ENCODE measurements at places on chromosomes 13 and 19.

GRCh38 chr19:41263850-41264580 is at the start of gene HNRNPUL1:
HNRNPUL1 (plus strand) TSS chr19:41264372; CDS start chr19:41264504, 132 bp downstream.
- peak; percentile 100 for DNase-seq

- DNase-seq = no peak
Observed at GRCh38 chr13:26222520-26223046, 469 bp upstream of the RNF6 start.

DNA sequence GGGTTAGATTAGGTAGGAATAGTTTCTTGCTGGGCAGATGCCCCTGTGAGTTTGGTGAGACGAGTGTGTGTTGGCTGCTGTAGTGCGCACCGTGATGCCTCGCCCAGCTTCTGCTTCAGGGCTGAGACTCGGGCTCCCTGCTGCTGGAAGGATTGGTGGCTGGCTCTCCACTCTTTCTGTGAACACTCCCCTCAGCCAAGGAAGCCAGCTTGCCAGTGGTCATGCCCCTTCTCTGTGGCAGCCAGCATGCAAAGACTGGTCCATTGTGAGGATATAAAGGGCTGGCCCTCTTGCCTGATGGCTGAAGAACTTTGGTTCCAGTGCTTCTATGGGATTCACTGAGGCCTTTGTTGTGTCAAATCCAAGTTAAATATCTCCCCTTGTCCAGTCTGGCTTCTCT is 2.9 kb upstream of the HTR2A start:
- no peak for DNase-seq

DNA sequence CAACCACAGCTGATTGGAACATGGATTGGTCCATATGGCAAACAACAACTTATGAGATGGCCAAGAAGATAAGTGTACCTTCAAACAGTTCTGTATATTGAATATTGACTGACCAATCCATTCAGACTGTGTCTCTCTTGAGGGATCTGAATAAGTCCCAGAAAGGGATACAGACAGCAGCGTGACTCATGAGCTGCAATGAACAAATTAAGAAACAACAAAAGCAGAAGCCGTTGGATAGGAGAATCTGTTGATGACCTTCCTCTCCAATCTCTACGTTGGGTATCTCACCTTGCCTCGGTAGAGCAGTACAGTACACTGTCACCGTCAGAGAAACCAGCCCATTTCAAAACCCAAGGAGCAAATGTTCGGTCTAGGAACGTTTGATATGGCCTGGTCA is 21.3 kb downstream of the MBD3L2B start:
- DNase-seq = no peak

DNA sequence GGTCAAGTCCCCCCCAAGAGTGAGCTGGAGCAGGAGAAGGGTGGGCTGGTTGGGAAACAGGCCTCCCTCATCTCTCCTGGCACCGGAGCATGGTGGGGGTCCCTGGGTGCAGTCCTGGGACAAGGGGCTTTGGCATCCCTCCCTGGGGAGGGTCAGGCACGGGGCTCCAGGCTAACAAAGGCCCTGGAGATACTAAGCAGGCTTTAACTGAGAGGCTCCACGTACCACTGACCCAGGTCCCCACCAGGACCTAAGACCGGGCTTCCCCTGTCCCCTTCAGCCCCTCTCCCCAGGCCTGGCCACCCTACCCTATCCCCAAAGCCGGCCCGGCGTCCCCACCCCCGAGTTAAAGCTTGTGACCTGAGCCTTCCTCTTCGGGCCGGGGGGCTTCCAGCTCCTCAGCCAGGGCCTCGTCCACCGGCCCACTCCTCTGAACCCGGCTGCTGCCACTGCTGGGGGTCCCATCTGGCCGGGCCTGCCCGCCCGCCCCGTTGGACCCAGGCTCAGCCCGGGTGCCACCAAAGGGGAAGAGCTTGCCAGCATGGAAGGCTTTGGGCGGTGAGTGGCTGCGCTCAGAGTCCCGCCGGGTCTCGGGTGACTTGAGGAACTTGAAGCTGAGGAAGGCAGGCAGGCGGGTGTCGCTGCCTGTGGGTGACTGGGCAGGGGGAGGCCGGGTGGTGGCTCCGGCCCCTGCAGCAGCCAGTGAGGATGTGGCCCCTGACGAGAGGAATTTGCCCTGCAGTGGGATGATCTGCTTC is 10.1 kb downstream of the ANO8 start:
- no peak for DNase-seq

GRCh38 chr19:18762125-18763023 is 28.7 kb downstream of the COMP start:
- DNase-seq = no peak

GRCh38 chr13:79470666-79471065 is 10.3 kb upstream of the NDFIP2 start:
- no peak for DNase-seq

DNA sequence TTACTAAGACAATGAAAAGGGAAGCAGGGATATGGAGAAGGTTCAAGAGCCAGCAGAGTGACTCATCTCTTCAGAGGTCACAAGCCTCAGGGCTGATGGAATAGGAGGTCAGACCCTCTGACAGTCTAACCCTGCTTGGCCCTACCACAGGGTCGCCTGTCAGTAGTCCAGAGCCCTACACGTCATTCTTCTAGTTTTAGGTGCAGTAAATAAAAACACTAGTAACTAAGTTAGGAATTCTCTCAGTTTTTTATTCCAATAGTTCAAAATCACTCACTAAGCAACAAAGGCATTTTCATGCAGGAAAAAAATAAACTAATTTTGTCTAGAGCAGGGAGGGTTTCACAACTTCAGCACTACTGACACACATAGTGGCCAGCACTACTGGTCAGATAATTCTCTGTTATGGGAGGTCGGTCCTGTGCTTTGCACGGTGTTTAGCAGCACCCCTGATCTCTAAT is 27.2 kb downstream of the FOXO1 start:
- DNase-seq = no peak

DNA sequence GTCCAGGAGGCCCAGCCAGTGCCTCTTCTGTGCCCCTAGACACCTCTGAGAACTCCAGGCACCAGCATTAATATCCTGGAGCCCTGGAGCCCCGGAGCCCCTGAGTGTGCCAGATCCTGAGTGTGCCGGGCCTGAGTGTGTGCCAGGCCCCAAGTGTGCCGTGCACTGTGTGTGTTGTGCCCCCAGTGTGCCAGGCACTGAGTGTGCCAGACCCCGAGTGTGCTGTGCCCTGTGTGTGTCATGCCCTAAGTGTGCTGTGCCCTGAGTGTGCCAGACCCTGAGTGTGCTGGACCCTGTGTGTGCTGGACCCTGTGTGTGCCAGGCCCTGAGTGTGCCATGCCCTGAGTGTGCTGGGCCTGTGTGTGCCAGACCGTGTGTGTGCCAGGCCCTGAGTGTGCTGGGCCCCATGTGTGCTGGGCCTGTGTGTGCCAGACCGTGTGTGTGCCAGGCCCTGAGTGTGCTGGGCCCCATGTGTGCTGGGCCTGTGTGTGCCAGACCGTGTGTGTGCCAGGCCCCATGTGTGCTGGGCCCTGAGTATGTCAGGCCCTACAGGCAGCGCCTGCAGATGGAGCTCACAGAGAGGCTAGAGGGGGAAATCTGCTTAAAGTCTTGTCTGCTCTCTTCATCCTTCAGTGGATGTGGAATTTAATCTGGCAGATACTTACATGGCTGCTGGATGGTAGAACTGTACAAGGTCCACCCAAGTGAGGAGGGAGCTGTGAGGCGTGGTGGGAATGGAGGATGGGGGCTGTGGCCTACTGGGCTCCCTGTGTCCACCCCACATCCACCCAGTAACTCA is 53.9 kb downstream of the C13orf46 start:
- DNase-seq = no peak

GRCh38 chr13:98181111-98181815 is 4.2 kb upstream of the RNF113B start:
- no peak for DNase-seq

DNA sequence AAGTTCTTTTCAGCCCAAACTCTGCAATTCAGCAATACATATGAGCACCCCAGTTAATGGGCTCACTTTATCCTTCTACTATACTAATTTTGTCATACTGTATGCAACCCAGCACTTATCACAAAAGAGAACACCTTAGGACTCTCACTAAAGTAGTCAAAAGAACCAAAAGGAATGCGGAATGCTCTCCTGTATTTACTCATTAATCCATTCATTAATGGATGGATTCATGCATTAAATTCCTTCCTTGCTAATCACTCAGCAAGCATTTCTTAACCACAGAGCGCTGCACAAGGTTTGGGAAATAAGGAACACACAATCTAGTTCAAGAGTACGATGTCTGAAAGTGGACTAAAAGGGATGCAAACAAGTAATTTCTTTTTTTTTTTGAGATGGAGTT is 12.8 kb upstream of the DOCK9 start:
- DNase-seq = no peak

DNA sequence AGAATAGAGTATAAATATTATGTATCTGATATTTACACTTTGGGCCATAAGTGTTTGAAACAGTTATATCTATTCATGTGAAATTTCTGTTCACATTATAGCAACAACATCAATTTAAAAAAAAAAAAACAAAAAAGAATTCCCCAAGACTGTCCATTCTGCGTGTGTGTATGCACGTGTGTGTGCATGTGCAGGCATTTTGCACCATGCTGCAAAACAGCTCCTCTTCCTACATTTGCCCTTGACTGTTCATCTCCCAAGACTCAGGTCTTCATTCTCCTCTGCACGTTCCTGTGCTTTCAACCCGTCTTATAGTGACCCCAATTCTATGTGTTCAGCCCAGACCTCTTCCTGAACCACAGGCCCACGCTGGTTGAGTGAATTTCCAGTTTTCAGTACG is 149.4 kb downstream of the SHISA2 start:
- DNase-seq = no peak

GRCh38 chr13:34627509-34628208 is 314.4 kb upstream of the NBEA start:
- no peak for DNase-seq

DNA sequence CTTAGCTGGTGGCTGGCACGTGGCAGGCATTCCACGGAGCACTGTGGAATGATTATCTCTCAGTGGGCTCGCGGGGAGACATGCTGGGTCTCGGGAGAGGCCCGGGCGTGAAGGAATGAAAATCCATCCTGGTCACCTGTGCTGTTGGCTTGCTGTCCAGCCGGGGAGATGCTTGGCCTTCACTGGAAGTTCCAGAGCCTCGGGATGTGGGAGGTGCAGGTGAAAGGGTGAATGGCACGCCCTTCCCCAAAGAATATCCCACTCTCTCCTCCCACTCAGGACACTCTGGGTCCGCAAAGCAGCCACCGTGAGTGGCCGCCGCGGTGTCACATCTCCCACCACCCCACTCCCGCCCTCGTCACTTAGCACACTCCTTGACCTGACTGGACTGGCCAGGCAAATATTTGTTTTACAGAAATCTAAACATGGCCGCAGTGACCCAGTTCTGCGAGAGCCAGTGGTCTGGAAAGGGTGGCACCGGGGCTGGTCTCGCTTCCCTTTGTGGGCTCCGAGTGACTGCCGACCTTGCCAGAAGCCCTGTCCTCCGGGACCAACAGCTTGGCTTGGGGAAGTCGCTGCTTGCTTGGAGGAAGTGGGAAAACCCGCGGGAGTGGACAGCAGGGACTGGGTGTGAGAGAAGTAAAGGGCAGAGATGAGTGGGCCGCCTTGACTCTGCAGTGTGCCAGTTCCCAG is 8.0 kb downstream of the DPP9 start:
- no peak for DNase-seq

- DNase-seq = no peak
Observed at GRCh38 chr13:104871456-104871855, 1664.0 kb downstream of the EFNB2 start.

- no peak for DNase-seq
Observed at GRCh38 chr19:52946322-52947310, 16.1 kb downstream of the ZNF816 start.

DNA sequence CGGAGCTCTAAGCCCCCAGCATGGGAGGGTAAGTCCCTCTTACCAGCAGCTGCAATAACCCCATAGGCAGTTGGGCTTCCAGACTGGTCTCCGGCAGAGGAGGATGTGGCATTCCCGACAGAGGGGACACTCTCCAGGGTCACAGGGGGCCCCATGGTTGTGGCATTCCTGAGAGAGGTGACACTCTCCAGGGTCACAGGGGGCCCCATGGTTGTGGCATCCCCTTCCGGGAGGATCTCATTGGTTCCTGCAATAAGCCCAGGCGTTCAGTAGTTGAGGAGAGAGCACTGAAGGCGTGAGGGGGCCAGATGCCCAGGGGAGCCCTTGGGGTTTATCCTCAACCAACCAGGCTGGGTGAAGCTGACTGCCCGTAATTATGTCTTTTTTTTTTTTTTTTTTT is 5.4 kb downstream of the CD320 start:
- DNase-seq = no peak

DNA sequence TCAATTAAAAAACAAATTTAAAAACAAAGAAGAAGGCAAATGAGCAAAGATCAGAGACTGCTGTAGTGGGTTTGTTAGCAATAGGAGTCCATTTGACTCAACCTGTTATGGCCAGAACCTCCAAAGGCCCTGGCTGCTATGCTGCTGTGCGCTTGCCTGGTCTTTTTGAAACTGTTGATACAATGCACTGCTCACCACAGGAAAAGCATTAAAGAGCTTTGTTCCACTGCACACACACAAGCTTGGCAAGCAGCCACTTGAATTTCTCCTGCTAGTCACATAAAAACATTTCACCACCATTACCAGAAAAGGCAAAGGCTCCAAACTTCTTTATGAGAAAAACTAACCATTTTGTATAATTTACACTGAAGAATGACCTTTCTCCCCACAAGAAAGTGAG is 132.2 kb downstream of the FREM2 start:
- DNase-seq = peak; percentile 34

- DNase-seq = no peak
Observed at GRCh38 chr19:10690341-10690781, 10.9 kb upstream of the QTRT1 start.

GRCh38 chr13:111171629-111172028 is 56.5 kb downstream of the ARHGEF7 start:
- no peak for DNase-seq

DNA sequence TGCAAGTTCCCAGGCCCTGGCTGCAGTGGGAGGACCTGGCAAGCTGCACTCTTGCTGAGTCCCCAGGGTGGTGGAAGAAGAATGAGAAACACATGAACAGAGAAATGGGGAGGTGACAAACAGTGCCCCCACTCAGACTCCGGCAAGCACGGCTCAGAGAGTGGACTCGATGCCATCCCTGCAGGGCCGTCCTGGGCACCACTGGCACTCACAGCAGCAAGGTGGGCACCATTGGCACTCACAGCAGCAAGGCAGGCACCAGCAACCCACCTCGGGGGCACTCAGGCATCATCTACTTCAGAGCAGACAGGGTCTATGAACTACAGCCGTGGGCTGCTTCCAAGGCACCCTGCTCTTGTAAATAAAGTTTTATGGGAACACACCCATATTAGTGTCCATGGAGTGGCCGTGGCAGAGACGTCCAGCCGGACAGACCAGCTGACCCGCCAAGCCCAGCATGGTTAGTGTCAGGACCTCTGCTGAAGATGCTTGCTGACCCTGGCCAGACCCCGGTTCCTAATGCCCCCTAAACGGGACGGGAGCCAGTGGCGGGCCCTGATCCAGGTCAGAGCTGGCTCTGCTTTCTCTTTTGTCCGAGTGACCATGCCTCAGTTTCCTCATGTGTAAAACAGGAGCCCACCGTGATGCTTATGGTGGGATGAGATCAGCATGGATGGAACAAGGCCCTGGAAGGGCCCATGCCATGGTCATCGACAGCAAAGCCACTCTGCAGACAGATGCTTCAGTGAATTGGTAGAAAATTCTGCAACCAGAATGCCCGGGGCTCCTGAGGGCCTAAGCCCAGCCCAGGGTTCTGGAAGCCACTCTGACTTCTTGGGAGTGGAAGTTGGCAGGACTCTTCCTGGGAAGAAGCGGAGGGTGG is 2.1 kb upstream of the F10 start:
- no peak for DNase-seq

- no peak for DNase-seq
Observed at GRCh38 chr13:94776956-94777355, 64.6 kb upstream of the SOX21 start.

- DNase-seq = no peak
Observed at GRCh38 chr19:49924004-49924880, 4.8 kb upstream of the ATF5 start.

Measured in putamen (tissue), 1 donor.